ENCODE measurements at places on chromosomes 1 and 21.

- DNase-seq = no peak
Measured at GRCh38 chr1:216223486-216223885, 199.8 kb downstream of the USH2A start.

DNA sequence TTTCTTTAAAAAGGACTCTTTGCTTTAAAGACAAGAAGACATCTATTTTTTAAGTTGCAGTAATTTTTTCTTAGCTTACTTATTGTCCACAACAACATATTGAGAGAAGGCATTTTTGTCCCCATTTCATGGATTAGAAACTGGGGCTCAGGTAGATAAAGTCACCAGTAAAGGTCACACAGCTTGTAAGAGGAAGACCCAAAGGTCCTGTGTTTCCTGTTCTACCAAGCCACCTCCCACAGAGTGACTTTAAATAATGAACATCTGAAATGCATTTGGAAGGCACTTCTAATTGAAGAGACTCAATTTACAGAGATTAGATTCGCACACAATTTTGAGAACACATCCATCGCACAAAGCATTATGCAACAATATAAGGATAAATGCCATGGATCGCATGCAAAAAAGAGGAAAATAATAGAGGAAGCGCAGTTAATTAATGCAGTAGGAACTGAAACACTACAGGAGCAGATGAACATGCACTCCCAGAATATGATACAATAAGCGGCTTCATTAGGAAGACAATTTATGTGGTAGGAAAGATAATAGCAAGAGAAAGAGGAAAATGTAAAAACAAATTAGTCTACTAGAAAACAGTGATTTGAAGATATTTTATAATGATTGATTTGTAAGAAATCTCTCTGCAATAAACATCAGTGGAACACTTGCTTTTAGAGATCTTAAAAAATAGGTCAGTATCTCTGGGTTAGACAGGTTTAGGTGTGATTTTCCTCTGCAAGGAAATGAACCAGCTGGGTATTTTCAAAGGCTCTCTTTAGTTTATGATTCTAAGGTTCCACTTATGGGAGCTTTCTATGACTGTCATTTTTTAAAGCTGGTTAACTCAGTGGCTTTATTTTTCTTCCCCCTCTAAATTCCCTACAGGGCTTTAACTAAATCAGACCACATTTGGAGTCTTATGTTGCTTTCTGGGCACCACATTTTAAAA lies 27.1 kb upstream of the CD2 start:
- no peak for DNase-seq

DNA sequence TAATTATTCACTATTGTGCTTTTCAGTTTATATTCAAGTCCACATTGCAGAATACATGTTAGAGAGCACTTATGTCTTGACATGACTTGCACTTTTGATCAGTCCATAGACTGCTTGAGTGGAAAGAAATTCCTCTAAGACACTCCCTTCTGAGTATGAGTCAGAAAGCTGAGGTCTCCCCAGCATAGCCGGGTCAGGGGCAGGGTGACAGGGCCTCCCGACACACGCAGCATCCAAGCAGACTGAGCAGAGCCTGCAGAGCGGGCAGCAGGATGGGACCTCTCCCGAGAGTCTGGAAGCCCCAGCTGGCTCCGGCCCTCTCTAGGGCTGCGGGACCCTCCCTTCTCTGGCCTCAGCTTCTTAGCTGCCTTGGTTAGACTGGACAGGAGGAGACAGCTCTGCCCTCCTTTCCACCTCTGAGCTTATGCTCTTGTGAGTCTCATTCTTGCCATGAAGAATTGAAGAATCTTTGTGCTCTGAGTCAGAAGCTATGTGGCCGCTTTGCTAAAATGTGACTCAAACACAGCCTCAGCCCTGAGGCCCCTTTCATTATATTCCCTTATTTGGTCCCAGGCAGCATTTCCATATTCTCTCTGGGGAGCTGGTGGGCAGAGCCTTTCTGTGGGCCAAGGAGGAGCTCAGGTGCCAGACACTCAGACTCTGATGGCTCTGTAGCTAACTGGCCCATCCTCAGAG lies 11.2 kb upstream of the CAPN2 start:
- DNase-seq = no peak

GRCh38 chr1:65825741-65826140 lies 33.0 kb downstream of the PDE4B start:
- DNase-seq = no peak
